ENCODE measurements at places on chromosomes 6 and 20.

DNA sequence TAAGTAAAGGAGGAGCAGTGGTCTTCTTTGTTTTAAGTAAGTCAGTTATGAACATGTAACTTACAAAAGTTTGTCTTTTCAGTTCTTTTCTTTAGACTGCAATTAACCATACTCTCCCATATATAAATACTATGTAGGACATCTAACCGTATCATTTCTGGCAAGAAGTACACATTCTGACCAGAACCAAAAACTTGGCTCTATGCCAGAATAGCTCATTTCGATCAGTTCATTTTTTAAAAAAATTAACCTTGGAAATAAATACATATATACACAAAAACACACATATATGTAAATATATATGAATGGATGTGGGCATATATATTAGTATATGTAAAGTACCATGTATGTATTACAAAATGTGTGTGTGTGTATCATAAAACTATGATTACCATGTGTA, 145.0 kb downstream of the PHACTR1 start:
- DNase-seq = no peak

GRCh38 chr6:146265056-146265455, 236.2 kb downstream of the GRM1 start:
- DNase-seq = no peak

GRCh38 chr20:7770578-7770977, 169.7 kb downstream of the HAO1 start:
- no peak for DNase-seq

- DNase-seq = no peak
Measured at GRCh38 chr6:100761841-100762240, 119.3 kb downstream of the ASCC3 start.

GRCh38 chr20:6886065-6886729, 118.7 kb downstream of the BMP2 start:
- no peak for DNase-seq

DNA sequence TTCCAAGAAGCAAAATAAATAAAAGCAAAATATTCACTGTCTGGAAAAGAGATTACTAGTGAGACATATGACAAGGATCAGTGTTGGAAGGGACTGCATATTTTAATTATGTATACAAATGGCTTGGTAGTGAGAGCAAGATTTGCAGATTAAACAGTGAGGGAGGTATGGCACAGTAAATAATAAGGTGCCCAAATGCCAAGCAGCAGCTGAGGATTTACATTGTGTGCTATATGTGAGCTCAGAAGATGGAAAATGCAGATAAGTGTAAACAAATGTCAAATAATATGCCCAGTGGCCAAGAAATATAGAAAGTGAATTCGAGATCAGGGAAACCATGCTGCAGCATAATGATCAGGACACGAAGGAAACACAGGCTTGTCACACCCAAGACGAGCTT, 173.8 kb upstream of the NRSN1 start:
- no peak for DNase-seq

DNA sequence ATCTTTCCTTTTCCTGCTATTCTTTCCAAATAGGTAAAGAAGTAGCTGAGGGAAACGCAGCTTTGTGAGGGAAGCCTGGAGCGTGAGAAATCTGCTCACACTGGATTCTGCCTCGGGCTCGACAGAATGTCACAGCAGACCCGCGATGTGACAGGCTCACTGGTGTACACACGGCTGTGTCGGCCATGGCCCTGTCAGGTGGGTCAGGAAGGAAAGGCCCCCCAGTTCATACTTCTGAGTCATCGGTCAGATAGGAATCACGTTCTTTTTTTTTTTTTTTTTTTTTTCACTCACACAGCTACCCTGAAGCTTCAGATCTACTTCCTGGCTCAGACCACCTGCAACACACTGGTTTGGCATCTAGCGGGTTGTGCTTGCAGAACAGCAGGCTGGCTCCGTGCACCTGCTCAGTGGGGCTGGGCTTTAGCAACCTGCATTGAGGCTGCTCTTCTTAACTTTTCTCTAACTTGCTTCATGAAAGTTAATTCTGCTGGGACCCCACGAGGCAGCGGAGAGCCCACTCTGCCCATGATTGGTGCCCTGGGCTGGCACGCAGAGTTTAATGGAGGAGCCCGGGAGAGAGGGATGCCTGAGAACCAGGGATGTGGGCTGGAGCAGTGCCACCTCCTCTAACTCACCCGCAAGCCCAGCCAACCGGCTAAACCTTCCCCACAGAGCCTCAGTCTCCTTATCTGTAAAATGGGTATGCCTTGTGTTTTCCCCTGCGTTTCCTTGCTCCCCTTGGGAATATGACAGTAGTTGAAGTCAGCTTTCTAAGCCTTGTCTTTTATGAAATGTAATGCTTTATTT, 61.5 kb upstream of the FNDC1 start:
- DNase-seq = peak; percentile 86

GRCh38 chr6:151434369-151434768, 17.6 kb downstream of the RMND1 start:
- DNase-seq = no peak

DNA sequence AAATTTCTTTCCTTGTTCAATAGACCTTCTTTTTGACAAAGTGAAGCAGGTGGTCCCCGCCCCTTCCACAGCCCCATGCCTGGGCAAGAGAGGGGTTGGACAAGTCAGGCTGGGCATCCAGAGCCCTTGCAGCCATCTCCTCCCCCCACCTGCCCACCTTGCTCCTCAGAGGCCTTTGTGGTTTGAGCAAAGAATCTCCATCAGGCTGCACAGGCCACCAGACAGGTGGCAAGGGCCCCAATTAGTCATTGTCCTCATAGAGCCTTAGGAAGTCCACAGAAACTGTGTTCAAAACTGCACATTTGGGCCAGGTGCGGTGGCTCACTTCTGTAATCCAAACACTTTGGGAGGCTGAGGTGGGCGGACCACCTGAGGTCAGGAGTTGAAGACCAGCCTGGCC, 1.5 kb upstream of the MAPK13 start:
- DNase-seq = no peak

DNA sequence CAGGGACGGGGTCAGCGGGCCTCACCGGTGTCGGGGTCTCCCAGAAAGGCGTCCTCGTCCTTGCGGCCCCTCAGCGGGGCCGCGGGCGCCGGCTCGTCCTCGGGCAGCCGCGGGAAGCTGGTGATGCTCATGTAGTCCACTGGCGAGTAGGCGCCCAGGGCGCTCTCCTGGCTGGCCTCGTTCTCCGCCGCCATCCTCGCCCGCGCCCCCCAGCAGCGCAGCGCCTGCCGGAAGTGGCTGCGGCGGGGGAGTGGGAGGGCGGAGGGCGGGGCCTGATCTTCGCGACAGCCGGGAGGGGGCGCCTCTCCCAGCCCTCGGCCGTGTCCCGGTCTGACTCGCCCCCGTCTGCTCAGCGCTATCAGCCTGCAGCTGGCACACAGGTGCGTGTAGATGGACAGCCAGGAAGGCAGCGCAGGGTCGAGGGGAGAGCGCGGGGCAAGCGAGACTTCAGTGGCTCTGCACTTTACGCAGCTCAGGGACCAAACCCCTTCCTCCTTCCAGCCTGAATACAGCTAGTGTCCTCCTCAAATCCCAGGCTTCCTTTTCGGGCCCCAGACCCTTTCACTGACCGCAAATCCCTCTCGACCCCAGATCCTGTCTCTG, at the start of gene GGT7:
TSS of gene GGT7 (minus strand) at position 235 of the 603 bp plus-strand sequence. CDS start at position 194, 41 bp downstream.
- DNase-seq = peak; percentile 91

DNA sequence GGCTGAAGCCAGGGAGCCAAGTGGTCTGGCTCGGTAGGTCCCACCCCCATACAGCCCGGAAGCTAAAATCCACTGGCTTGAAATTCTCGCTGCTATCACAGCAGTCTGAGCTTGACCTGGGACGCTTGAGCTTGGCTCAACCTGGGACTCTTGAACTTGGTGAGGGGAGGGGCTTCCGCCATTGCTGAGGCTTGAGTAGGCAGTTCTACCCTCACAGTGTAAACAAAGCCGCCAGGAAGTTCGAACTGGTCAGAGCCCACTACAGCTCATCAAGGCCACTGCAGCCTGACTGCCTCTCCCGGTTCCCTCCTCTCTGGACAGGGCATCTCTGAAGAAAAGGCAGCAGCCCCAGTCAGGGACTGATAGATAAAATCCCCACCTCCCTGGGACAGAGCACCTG, 1337.7 kb downstream of the HACE1 start:
- DNase-seq = no peak

DNA sequence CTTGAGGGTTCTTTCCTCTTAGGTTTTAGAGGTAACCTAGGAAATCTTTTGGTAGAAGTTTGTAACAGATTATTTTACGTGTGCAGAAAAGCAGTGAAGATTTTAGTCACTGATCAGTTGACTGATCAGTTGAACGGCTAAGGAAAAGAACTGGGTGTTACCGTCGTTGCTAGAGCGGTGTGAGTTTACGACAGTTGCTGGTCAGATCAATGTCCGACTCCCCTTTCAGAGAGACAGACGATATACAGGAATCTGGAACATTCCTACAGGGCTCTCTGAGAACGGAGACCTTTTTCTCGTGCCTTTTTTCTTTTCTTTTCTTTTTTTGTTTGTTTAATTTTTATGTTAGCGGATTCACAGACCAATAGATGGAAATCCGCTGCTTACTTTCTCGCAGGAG, 132.1 kb upstream of the ZNF184 start:
- no peak for DNase-seq

DNA sequence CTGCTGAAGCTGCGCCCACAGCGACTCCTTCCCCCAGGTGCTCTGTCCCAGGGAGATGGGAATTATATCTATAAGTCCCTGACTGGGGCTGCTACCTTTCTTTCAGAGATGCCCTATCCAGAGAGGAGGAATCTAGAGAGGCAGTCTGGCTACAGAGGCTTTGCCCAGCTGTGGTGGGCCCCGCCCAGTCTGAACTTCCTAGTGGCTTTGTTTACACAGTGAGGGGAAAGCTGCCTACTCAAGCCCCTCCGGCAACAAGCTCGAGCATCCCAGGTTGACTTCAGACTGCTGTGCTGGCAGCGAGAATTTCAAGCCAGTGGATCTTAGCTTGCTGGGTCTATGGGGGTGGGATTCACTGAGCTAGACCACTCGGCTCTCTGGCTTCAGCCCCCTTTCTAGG, 152.5 kb upstream of the MAP3K7 start:
- DNase-seq = no peak

- DNase-seq = no peak
Measured at GRCh38 chr6:113381232-113381631, 475.9 kb upstream of the MARCKS start.

DNA sequence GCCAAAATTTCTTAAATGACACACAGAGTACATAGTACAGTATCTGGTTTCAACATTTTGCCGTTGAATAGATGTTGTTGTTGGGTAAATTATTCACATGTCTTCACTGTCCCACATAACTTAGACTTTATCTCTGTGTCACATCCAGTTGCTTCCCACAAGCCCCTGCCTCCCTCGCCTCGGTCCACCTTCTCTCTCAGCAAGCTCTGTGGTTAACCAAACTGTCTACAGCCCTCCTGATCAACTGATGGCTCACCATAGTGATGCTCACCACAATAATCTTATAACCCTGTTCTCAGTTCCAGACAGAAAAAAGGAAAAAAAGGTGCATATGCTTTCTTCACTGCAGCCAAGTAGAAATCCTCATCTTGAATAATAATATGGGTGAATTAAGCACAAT, 23.0 kb downstream of the IL17F start:
- no peak for DNase-seq

DNA sequence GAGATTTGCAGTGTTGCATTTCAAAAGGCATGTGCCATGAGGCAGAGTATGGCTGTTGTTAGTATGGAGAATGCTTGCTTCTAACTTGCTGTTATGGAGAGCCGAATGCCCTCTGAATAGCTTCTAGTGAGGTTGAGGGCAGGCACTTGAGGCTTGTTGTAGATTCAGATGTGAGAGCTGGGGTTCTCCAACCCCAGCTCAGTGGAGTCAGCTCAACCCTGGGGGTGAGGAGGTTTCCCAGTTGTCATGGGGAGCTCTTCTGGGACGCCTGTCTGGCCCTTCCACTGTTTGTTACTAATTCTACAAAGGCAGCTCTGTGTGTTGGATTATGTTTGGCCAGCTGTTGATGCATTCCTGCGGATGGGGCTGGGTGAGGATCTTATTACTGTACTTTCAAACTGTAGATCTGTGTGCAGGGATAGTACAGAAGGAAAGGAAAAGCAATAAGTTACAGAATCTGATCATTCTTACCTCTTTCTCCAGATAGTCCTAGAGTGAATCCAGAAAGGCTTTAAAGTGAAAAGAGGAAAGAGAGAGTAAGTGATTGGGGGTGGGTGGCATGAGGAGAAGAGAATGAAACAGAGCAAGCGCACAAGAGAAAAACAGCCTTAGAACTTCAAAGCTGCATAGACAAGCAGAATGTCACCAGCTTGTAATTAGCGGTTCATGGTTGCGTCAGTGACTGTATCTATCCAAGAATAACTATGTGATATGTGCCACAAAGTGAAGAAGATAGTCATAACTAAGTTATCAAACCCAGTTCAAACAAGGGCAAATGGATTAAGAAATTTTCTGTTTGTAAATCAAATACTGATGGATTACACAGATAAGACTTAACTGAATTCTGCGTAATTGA, 148.7 kb downstream of the PRL start:
- DNase-seq = peak; percentile 26

DNA sequence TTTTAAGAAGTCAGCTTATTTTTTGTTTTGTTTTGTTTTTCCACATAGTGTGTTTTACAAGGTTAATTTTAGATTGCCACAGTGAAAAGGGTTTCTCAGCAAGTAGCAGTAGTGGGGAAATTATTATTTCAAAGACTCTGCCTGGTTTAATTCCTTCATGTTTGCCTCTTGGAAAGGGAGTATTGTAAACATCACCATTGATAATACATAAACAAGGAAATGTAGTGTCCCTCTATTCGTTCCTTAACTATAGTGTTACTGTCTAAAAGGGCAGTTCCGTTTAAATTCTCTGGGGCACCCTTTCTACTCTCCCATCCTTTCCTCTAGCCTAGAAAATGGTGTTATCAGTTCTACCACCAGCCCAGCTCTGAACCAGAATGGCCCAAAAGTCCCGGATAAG, 391.0 kb upstream of the SOX4 start:
- DNase-seq = no peak

- peak; percentile 65 for DNase-seq
Measured at GRCh38 chr20:35953387-35954199, 709 bp downstream of the SCAND1 start.

GRCh38 chr20:35503841-35504561, 25.5 kb downstream of the C20orf173 start:
- DNase-seq = no peak

DNA sequence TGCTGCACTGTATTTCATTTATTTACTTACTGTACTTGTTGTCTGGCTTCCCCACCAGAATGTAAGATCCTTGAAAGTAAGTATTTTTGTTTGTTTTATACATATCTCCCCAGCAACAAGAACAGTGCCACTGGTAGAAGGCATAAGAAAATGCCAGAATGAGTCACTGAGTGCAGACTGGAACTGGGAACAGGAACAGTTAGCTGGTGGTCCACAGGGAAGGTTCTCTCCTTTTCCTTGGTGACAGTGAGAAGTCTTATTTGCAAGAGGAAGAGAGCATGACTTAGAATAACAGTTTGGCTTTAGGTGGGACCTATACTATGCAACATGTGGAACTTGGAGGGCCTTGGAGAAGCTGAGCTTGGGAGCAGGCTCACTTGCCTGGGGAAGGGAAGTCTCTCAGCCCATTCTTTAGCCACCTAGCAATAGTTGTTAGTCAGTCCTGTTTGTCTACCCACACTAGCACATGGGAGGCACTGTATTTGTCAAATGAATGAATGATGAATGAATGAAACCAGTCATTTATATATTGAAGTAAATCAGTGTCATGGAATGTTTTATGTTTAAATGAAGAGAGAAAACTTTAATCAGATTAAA, 203.5 kb downstream of the KCNQ5 start:
- DNase-seq = no peak

- DNase-seq = no peak
Measured at GRCh38 chr6:139743664-139744437, 369.4 kb upstream of the CITED2 start.

Measured in CD8-positive, alpha-beta T cell (primary cell).